NCI-H1092 (cell line): ENCODE measurements at places on chromosomes 5 and 9.

GRCh38 chr5:55031492-55031891 lies 7.4 kb downstream of the GZMK start:
- DNase-seq: no peak

DNA sequence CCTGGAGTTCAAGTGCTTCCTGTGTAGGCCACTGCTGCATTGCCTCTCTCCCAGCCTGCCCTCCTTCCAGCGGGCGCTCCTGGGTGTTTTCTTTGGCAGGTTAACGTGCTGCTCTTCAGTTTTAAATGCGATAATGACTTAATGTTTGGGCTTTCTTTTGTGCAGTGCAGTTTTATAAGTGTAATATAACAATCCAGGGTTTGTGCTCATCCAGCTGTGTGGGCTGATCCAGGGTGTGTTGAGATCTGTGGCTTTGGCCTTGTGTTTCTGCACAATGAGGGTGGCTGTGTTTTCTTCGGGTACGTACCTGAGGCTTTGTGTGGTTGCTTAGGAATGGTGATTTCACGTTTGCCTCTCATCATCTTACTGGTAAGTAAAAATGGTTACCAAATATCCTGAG lies 50.6 kb downstream of the PCSK5 start:
- DNase-seq: no peak

DNA sequence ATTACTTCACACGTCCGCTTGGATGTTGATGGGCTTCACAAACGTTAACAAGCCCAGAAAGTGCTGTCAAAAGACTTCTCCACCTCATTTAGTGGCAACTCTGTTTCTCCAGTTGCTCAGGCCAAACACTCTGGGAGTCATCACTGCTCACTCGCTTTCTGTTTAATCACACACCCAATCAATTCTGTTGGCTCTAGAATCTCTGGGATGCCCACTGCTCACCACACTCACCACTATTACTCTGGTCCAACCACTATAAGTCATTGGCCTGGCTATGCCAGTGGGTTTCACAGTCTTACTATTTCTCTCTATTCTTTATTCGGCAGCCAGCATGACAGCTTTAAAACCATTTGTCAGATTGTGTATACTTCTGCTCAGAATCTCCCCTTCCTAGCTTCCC lies 163.5 kb downstream of the KDM4C start:
- no peak for DNase-seq

DNA sequence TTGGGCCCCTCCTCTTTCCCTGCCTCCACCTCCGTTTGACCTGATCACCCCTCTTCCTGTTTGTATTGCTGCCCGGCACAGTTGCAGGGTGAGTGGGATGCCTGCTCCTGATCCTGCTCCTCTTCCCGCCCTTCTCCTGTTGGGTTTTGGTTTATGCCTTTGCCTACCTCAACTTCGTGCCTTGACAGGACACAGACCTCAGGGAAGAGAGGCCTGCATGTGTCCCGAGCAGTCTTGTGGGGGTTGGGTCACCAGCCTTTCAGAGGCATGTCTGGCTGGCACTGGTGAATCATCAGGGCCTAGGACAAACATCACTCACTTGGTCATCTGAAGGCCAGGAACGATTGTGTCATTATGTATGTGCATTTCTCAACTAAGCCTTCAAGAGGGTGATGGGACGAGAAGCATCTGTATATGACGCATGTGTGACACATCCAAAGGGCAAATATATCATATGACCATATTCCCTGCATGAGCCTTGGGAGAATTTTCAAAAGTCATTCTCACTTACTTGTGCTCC lies 56.9 kb downstream of the NPR3 start:
- no peak for DNase-seq

DNA sequence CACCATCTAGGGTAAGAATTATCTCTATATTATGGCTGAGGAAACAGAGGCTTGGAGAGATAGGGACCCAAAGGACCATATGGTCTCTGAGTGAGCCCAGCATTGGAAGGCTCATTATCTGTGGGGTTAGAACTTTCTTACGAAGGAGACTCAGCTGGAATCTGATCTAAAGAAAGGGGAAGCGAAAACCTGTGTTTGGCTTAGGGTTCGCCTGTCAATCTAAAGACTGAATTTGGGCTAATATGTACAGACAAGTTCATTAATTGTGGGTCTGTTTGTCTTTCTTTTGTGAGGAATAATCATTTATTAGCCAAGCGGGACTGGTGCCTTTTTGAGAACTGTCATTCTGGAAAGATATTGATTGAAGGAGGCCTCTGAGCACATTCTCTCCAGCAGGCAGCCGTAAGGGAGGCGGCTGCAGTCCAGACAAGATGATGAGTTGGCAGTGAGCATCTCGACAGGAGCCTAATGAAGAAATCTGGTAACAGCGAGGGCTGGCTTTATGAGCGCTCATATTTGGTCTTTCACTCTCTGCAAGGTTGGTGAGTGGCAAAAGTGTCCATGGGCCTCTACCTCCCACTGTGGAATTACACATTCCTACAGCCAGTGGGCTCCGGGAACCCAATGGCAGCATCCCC lies 104.2 kb upstream of the GPR151 start:
- no peak for DNase-seq

DNA sequence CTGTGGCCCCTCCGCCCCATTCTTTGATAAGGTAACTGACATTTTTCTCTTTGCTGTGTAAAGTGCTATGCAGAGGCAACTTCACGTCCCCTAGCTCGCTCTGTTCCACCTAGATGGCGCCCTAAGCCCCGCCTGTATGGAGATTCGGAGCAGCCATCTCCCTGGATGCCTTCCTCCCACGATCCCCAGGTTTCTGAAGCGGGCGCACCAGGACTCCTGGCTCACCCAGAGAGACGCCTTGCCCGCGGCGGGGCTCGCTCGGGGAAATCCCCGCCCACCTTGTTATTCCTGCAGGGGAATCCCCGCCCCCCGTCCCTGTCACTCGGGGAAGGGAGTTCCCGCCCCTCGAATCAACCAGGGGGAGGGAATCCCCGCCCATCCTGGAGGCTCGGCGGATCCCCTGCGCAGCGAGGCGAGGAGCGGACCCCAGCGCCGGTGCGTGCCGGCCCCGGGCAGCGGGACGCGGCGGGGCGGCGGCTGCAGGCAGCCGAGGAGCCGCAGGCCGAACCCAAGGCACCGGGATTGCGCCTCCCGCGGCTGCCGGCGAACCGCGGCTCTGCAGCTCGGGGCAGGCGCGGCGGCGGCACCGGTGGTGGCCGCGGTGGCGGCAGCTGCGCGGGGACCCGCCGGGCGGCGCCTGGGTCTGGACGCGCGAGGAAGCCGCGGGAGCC lies at the start of gene PDZD2:
Gene PDZD2 (plus strand): TSS at position 384 of the 671 bp plus-strand sequence.
- peak; percentile 75 for DNase-seq

DNA sequence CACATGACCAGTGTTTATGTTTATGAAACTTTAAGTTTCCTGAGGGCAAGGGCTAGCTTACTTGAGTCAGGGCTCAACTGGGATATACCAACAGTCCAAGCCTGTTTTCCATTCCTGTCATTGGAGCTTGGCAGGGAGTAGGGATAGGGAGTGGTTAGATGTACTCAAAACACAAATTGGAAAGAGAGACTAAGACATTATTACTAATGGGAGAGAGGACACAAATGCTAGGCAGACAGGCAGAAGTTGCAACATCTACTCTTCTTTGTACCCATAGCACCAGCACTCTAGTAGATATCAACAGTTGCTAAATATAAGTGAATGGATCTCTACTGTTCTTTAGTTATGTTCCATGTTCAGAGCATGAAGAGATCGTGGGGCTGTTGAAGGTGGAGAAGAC lies 62.8 kb downstream of the NPR3 start:
- no peak for DNase-seq

GRCh38 chr5:152116934-152117333 lies 192.3 kb upstream of the GLRA1 start:
- no peak for DNase-seq

GRCh38 chr5:132426525-132427138 lies 57.1 kb downstream of the SLC22A5 start:
- no peak for DNase-seq

- no peak for DNase-seq
These were observed 132.7 kb downstream of the FBXL17 start for GRCh38 chr5:108249095-108249784.
